ENCODE measurements at places on chromosomes 2 and 18. TPM values are rescaled to one million over a fixed set of nuclear protein-coding genes. Genes with fewer than 3 reads are reported as not detected.

SCTR gene
- 1.0 TPM for total RNA-seq

DNA sequence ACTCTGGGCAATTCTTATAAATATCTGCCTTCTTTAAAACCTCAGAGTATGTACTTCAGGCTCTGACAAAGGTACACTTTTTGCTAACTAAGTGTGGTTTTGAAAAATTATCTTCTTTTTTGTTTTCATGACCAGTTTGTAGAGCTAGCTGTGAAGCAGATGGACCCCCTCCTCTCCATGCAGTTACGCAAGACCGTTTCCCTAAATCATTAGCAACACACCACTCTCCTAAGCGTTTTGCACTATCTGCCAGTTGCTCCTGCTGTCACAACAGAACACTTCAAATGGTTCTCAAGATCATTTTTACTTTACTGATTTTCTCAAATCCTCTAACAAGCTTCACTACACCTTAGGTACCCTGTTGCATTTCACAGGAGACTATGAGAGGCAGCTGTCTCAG lies 53.3 kb downstream of the GULP1 start:
- DNase-seq, result no peak

- no peak for DNase-seq
Observed at GRCh38 chr2:138727956-138728355, 52.2 kb downstream of the NXPH2 start.

DNA sequence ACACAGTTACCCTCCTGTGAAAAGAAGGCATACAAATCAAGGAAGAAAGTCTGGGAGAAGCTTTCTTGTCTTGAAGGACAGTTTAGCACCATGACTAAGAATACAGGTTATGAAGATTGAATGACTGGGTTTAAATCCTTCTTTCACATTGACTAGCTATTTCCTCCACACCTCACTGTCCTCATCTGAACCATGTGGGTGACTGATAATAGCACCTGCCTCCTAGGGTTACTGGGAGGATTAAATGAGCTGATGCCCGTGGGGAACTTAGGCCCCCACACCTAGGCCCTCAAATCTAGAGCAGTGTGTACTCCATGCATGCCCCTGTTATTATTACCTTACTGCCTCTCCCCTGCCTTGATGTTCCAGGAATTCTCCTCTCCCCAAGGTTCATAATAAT lies 202.9 kb downstream of the FBXO15 start:
- DNase-seq, result no peak

DNA sequence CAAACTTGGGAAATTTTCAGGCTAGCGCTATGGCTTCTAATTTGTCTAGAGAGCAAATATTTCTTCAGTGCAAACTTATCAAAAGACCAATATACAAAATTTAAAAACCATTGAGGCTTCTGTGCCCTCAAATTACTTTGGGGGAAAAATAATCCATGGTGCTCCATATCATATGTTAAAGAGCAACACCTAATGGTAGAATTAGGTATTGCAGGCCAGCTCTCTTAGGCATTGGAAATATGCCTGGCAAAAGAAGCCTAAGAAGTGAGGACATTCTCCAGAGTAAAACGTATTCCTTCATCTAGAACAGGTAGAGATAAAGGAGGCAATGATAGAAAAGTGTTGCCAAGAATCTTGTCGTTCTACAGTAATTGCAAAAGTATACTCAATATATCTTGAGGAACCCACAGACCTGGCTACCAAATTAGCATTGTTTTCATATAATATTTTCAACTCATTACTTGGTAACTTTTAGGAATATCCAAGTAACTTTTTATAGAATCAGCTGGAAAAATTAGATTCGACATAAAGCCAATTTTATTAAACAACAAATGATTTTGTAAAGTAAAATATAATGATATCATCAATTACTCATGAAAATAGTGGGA lies 401.1 kb downstream of the BCL11A start:
- DNase-seq, result no peak

DNA sequence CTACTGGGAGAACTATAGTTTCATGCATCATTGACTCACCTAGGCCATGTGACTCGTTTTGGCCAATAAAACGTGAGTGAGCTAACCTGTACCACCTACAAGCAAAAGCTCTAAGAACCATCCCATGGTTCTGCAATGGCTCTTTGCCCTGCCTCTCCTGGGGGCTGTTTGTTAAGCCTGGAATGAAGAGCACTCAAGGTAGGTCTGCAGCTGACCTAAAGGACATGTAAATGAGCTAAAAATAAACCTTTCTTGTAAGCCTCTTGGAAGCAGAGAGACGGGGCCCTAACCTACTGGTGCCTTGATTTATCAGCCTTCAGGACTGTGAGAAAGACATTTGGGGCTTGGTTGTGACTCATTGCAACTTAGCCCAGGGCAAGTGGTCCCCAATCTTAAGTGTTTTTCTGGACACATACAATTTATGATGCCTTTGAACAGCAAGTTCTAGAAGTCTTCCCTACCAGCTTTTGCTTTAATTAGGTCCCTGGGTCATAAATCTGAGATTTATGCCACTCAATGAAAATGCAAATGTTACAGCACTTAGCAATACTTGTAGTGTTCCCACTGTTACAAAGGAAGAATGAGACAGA lies 107.4 kb downstream of the OSBPL6 start:
- DNase-seq, result no peak

Measured in left ventricle myocardium superior (tissue), 1 donor.